ENCODE measurements at places on chromosomes 1 and 21. TPM values are rescaled to one million over a fixed set of nuclear protein-coding genes. Genes with fewer than 3 reads are reported as not detected.

Gene SH2D2A
- total RNA-seq: 2.9 TPM

Gene VSIG8
- total RNA-seq: not detected

Gene CLCA1
- 1,288 TPM for total RNA-seq

Gene FAM110D
- 0.78 TPM for total RNA-seq

Gene KLHL17
- 9.0 TPM for total RNA-seq

Gene SMCP
- not detected for total RNA-seq

Gene HPDL
- total RNA-seq: 8.8 TPM

Gene IL24
- not detected for total RNA-seq

Gene OR14K1
- not detected for total RNA-seq

Gene HRNR
- not detected for total RNA-seq

Gene PRKAB2
- total RNA-seq: 16.6 TPM

Gene TENT5C
- 16.5 TPM for total RNA-seq

Gene AMY2A
- total RNA-seq: not detected

Gene RNU11
- total RNA-seq: not detected

Gene LAPTM5
- 71.1 TPM for total RNA-seq

Gene SELENBP1
- total RNA-seq: 914 TPM

Gene AADACL4
- total RNA-seq: not detected

Gene AGT
- total RNA-seq: 4.8 TPM

Gene PDZK1IP1
- total RNA-seq: 64.4 TPM

Gene PDPN
- 1.0 TPM for total RNA-seq

Gene BRINP2
- total RNA-seq: not detected

Gene S100B
- total RNA-seq: 2.2 TPM

Gene KIF21B
- total RNA-seq: 4.0 TPM

Gene FAM177B
- 11.6 TPM for total RNA-seq

Gene CHAF1B
- 1.5 TPM for total RNA-seq

Gene GBP2
- 128 TPM for total RNA-seq

Gene MIXL1
- total RNA-seq: 0.38 TPM

Gene LCA5L
- total RNA-seq: 1.6 TPM

Gene FOXO6
- 2.0 TPM for total RNA-seq

Gene TRIM58
- total RNA-seq: 1.5 TPM

Gene SLC45A3
- 18.8 TPM for total RNA-seq

Gene KLHDC8A
- total RNA-seq: 0.17 TPM

Gene BTBD8
- 3.5 TPM for total RNA-seq

Gene CYP2J2
- total RNA-seq: 58.6 TPM

Gene RAB7B
- total RNA-seq: 1.3 TPM

Gene OR2T29
- total RNA-seq: not detected

Gene ELF3
- total RNA-seq: 1,105 TPM

Gene SAMSN1
- 6.5 TPM for total RNA-seq

Gene S100A5
- not detected for total RNA-seq

Gene AMPD1
- 0.63 TPM for total RNA-seq

Gene CLDN14
- not detected for total RNA-seq

Gene CD52
- total RNA-seq: 13.1 TPM

Gene SYT2
- total RNA-seq: 0.43 TPM

Gene OR14C36
- total RNA-seq: not detected

Gene DMBX1
- not detected for total RNA-seq

Gene CD5L
- not detected for total RNA-seq

Gene CAMK1G
- not detected for total RNA-seq

Gene CHI3L1
- total RNA-seq: 10.8 TPM
